ENCODE measurements at places on chromosomes 6 and 20.
A peak's percentile ranks its signal among the peaks of the same experiment; 100 is the strongest.

GRCh38 chr20:40763646-40764295 is 74.7 kb upstream of the MAFB start:
- no peak for DNase-seq

GRCh38 chr20:46027245-46027853 is 1.7 kb upstream of the SLC12A5 start:
- DNase-seq: no peak

- DNase-seq: no peak
Observed at GRCh38 chr6:131067521-131067920, 4.5 kb upstream of the EPB41L2 start.

- no peak for DNase-seq
Observed at GRCh38 chr6:135014353-135014832, 40.2 kb downstream of the HBS1L start.

DNA sequence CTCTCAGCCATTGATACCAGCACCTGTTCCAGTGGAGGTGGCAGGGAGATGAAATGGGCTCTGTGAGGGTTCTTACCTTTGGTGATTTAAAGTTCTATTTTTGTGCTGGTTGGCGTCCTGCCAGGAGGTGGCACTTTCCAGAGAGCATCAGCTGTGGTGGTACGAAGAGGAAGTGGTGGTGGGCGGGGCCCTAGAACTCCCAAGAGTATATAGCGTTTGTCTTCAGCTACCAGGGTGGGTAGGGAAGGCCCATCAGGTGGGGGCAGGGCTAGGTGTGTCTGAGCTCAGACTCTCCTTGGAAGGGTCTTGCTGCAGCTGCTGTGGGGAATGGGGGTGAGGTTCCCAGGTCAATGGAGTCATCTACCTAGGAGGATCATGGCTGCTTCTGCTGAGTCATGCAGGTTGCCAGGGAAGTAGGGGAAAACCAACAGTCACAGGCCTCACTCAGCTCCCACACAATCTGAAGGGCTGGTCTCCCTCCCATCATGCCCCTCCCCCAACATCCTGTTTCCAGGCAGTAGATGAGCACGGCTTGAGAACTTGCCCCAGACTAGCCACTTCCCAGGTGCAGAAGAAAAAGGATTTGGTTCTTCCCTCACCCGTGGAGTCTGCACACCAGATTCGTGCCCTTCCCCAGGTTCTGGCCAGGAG is 46.6 kb downstream of the MOXD1 start:
- DNase-seq: no peak

DNA sequence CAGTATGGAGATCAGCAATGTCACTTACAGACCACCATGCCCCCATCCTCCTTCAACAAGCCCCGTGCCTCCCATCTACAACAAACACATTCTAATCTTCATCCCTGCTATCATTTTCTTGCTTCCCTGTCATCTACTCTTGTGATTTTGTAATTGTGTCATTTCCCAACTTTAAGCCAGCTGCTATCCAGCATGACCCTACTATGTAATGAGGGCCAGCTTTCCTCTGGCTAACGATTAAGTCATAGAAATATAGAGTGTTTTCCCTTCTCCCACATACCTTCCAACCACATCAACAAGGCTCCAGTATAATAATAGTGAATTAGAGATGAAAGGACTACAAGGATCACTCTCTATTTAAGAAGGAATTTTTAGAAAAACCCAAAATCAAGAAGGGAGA is 607.0 kb downstream of the TENT5A start:
- no peak for DNase-seq

DNA sequence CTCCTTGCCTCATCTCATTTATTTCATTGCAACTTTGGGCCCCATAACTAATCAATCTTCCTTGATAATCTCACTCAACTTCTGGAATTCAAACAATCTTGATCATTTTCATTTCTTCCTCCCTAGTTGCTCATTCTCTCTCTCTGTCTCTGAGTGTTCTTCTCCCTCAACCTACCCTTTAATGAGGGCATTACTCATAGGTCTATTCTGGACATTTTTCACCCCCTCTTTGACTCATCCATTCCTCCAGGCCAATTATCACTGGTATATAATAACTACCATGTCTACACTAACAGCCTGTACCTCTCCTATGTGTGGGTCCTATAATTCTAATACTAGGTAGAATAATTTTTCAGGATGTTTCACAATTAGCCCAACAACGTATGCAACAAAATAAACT is 78.8 kb downstream of the COL21A1 start:
- no peak for DNase-seq

GRCh38 chr6:4272996-4273395 is 137.6 kb upstream of the ECI2 start:
- no peak for DNase-seq

GRCh38 chr6:45419571-45420082 is 41.9 kb upstream of the SUPT3H start:
- DNase-seq: no peak

DNA sequence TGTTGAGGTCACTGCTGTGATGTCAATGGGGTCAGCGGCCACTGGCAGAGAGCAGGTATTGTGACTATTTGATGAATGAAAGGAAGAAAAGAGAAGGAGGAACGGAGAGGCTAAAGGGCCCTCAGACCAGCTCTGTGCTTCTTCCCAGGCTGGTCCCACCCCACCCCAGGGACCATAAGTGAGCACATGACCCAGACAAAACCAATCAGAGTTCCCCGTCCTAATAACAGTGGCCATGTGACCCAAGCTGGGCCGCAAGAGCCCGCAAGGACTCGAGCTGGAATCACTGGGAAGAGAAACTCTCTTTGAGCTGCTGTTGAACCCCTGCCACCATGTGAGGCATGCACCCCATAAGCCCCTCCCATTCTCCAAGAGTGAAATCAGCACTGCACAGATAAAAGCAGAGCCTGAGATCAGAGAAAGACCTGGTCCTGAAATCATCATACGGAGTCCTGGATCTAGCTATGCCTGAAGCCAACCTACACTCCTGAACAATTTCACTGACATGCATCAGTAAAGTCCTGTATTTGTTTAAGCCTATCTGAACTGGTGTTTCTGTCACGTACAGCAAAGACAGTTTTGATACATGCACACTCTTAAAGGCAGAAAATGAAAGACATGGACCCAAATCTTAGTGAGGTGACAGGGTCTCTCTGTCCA is 90.2 kb downstream of the PREX1 start:
- no peak for DNase-seq

- no peak for DNase-seq
Observed at GRCh38 chr6:39365281-39366074, 43.0 kb upstream of the KCNK16 start.

- DNase-seq: no peak
Observed at GRCh38 chr6:145017516-145017915, 717.8 kb downstream of the EPM2A start.

DNA sequence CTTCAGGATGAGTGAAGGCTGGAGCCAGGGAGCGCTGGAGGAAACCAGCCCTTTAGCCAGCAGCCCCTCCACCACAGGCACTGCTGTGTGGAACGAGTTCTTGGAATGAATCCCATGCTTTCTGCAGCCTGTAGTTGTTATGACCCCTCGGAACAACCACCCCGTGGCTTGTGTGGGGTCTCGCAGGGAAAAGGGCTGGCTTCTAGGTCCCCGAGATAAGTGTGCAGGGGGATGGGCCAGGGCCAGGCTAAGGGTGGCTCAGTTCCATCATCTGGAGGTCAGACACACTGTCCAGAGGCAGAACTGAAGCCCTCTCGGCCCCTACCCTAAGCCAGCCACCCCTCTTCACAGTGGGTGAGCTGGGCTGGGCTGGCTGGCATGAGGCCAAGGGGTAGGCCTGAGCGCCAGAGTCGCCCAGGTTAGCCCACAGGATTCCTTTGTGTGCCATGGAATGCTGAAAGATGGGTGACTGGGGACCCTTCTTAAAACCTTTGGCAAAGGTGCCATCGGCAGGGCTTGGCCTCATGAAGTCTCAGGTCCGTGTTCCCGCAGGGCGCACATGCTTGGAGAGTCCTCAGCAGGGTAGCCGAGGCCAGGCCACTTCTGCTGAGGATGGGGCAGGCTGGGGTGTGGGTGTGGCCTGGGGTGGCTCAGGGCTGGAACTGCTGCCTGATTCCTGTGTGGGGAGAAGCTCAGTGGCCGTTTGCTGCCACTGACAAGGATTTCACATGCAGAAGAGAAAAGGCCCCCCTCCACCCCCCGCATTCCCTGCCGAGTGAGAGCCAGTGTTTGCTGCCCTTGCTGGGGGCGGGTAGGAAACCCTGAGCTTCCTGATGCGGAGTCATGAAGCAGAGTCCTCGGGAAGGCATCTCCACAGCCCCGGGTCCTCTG is 24.6 kb downstream of the SPATA2 start:
- DNase-seq: no peak

DNA sequence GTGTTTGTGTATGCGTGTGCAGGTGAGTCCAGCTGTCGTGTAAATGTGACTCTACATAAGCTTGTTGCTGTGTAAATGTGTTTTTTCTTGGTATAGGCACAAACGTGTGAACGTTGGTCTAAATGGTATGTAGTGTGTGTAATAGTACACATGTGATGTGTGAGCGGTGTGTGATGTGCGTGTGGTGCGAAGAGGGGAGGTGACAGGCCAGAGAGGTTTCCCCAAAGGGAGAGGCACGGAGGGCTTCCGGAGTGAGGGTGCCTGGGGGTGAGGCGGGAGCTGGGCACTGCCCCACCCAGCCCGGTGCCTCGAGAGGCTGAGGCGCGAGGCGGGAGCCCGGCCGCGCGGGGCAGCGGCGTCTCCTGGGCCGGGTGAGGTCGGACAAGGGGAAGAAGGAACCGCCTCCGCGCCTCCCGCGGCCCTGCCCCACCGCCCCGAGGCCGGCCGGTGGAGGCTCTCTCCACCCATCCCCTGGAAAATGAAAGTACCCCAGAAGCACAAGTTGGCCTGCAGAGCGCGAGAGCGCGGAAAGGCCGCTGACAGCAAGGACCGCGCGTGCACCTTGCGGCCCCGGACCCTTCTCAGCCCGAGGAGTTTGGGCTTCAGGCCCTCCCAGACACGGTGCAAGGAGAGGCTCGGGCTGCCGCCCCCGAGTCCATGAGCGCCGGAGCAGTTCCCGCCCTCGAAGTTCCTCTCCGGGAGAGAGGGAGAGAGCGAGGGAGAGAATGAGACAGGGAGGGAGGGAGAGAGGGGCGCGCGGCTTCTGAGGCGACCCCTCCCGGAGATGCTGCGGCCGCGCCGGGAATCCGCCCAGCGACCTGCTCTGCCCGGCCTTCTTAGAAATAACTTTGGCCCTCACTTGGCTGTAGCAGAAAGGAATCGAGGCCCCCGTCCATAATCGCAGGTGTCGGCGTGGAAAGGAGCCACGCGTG is 43.2 kb upstream of the OSTM1 start:
- DNase-seq: no peak

DNA sequence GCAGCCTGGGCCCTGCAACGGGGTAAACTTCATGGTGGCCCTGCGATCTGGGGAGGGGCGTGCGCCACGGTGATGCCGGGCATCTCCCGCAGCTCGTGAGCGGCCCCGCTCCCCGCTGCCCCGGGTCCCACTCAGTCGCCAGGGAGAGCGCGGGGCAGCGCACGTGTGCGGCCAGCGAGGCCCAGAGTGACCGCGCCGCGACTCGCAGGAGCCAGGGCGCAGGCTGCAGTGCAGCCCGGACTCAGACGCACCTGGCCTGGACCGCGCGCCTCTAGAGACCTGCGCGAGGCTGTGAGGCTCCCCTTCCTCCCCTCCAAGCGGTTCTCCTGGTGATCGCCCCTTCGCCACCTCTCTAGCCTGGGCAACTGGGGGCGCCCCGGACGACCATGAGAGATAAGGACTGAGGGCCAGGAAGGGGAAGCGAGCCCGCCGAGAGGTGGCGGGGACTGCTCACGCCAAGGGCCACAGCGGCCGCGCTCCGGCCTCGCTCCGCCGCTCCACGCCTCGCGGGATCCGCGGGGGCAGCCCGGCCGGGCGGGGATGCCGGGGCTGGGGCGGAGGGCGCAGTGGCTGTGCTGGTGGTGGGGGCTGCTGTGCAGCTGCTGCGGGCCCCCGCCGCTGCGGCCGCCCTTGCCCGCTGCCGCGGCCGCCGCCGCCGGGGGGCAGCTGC is 652 bp downstream of the BMP6 start:
- no peak for DNase-seq

GRCh38 chr20:32999603-33000250 is 4.5 kb downstream of the SUN5 start:
- no peak for DNase-seq

- DNase-seq: no peak
Observed at GRCh38 chr6:111722179-111722731, 116.6 kb upstream of the TRAF3IP2 start.

DNA sequence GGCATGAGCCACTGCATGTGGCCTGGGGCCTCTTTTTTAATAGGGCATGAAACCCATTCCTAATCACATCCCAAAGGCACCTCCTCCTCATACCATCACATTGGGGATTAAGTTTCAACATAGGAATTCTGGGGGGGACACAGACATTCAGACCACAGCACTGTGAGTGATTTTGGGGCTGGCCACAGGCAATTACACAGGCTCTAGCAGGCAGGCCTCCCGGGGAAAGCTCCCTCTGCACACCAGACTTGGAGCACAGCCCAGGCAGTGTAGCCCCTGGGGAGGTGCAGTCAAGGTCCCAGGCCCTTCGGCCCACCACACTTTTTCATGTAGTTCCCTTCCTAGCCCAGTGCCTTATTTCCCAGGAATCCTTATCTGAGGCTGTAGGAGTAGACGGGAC is 5.5 kb downstream of the SFT2D1 start:
- no peak for DNase-seq

GRCh38 chr6:24883618-24884017 is 52.1 kb downstream of the RIPOR2 start:
- no peak for DNase-seq

DNA sequence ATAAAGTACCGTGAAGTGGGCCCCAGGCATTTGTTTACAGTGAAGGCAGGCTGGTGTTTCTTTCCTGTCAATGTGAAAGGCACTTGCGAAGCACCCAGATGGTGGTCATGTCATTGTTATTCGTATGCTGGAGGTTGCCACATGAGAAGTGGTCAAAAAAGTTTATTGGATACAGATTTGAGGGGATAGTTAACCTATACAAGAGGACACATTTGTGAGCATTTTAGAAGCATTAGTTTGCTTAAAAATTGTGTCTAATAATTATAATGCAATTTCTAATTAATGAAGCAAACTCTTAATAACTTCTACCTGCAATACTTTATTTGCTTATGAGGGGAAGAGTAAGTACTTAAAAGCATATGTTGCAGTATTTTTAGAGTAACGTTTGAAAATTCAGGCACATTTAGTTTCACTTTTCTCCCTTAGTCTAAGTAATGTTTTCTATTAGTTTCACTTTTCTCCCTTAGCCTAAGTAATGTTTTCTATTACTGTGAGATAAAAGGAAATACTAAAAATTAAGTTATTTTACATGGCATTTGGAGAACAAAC is 120.7 kb upstream of the CLDN20 start:
- DNase-seq: no peak

DNA sequence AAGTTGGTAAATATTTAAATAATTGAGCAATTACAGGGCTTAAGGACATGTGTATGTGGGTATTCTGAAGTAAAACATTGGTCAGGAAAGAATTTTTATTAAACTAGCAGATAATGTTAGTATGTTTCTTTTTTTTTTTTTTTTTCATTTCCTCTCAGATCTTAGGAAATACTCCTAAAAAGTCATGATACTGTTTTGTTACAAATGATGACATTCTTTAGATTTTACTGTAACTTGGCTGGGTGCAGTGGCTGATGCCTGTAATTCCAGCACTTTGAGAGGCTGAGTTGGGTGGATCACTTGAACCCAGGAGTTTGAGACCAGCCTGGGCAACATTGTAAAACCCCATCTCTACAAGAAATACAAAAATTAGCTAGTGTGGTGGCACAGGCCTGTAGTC is 41.5 kb downstream of the CDC40 start:
- no peak for DNase-seq

GRCh38 chr6:32982084-32982701 is 13.8 kb downstream of the BRD2 start:
- peak; percentile 75 for DNase-seq
